Cardiac muscle cell (in vitro differentiated cells and primary cell): ENCODE measurements at places on chromosomes 4 and X. TPM values are rescaled to one million over a fixed set of nuclear protein-coding genes. Genes with fewer than 3 reads are reported as not detected.

AGTR2 gene
- not detected in 2 replicates for total RNA-seq

MPP1 gene
- total RNA-seq: 22.5 and 24.1 TPM in 2 replicates

FLNA gene
- 405 and 447 TPM in 2 replicates for total RNA-seq

CCKAR gene
- 0.89 and 1.5 TPM in 2 replicates for total RNA-seq

DIPK2B gene
- 0.21 and 0.30 TPM in 2 replicates for total RNA-seq

HS6ST2 gene
- total RNA-seq: 20.6 and 27.1 TPM in 2 replicates

FAM241A gene
- total RNA-seq: 1.7 and 2.3 TPM in 2 replicates

CSAG1 gene
- total RNA-seq: not detected in 2 replicates

ADH1A gene
- total RNA-seq: not detected in 2 replicates

SMIM31 gene
- total RNA-seq: not detected in 2 replicates

BEX2 gene
- total RNA-seq: 113 and 142 TPM in 2 replicates

HERC3 gene
- total RNA-seq: 25.6 and 29.4 TPM in 2 replicates

GPAT3 gene
- total RNA-seq: 2.3 and 5.1 TPM in 2 replicates

DCAF4L1 gene
- total RNA-seq: 0.11 and 0.21 TPM in 2 replicates

PCDH18 gene
- total RNA-seq: 6.6 and 9.8 TPM in 2 replicates

PLP1 gene
- 0.03 and 0.07 TPM in 2 replicates for total RNA-seq

TSPAN7 gene
- total RNA-seq: 22.0 and 23.1 TPM in 2 replicates

PNMA3 gene
- total RNA-seq: 8.3 and 19.7 TPM in 2 replicates

GLOD5 gene
- not detected in 2 replicates for total RNA-seq

RGN gene
- total RNA-seq: 5.7 and 15.4 TPM in 2 replicates

RTL9 gene
- 0.74 and 1.4 TPM in 2 replicates for total RNA-seq

GLRA3 gene
- total RNA-seq: not detected in 2 replicates

CTSO gene
- total RNA-seq: 2.6 and 4.8 TPM in 2 replicates

PHOX2B gene
- not detected in 2 replicates for total RNA-seq

SNCA gene
- 87.8 and 99.1 TPM in 2 replicates for total RNA-seq

ASB9 gene
- 0.54 TPM in 1 of 2 replicates, not detected in the other for total RNA-seq

MAGEC2 gene
- not detected in 2 replicates for total RNA-seq

PRR32 gene
- total RNA-seq: 1.5 TPM in 1 of 2 replicates, not detected in the other

CT55 gene
- total RNA-seq: not detected in 2 replicates

TKTL2 gene
- not detected in 2 replicates for total RNA-seq

PCDH19 gene
- 0.60 TPM in 2 replicates for total RNA-seq

VSIG1 gene
- total RNA-seq: 0.07 TPM in 1 of 2 replicates, not detected in the other

SSX3 gene
- not detected in 2 replicates for total RNA-seq

PTCHD1 gene
- 0.56 and 0.92 TPM in 2 replicates for total RNA-seq

ALB gene
- 1.5 and 2.3 TPM in 2 replicates for total RNA-seq

GAGE2A gene
- total RNA-seq: not detected in 2 replicates

PIN4 gene
- 21.1 and 21.6 TPM in 2 replicates for total RNA-seq

NLGN4X gene
- total RNA-seq: 6.9 and 9.5 TPM in 2 replicates

GASK1B gene
- total RNA-seq: 17.3 and 19.1 TPM in 2 replicates

CT47B1 gene
- total RNA-seq: not detected in 2 replicates

FMR1NB gene
- total RNA-seq: not detected in 2 replicates

TLR10 gene
- not detected in 2 replicates for total RNA-seq

LRIT3 gene
- total RNA-seq: 0.11 and 0.15 TPM in 2 replicates

SSX2B gene
- not detected in 2 replicates for total RNA-seq

COL25A1 gene
- total RNA-seq: 3.9 and 8.4 TPM in 2 replicates

MUC7 gene
- total RNA-seq: not detected in 2 replicates

CTAG1B gene
- not detected in 2 replicates for total RNA-seq

FAM47C gene
- not detected in 2 replicates for total RNA-seq

SYTL4 gene
- 17.5 and 37.5 TPM in 2 replicates for total RNA-seq

JADE1 gene
- total RNA-seq: 6.0 and 12.3 TPM in 2 replicates

KLHL5 gene
- 17.3 and 27.7 TPM in 2 replicates for total RNA-seq
